ENCODE measurements at places on chromosomes 1 and 21. TPM values are rescaled to one million over a fixed set of nuclear protein-coding genes. Genes with fewer than 3 reads are reported as not detected.

Gene NPL
- total RNA-seq: 3.1 TPM

Gene WNT2B
- 0.44 TPM for total RNA-seq

Gene FGR
- 0.20 TPM for total RNA-seq

Gene CITED4
- 3.9 TPM for total RNA-seq

DNA sequence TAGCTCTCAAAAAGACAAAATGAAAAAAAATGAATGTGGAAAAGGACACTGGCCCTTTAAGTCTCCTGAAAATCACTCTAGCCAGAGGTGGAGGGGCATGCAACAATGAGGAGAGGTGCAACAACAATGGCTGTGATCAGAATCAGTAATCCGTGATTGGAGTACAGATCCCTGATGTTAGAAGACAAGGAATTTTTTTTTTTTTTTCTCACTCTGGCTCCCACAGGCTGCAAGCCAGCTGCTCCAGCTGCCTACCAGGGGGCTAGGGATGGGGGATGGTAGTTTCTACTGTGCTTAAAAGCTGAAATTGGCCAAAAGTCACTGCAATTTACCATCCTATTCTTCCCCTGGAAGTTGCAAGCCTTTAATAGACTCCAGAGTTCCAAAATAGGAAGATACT is 54.5 kb downstream of the STYXL2 start:
- DNase-seq: no peak
